ENCODE measurements at places on chromosomes 6 and 20.

- no peak for DNase-seq
Measured at GRCh38 chr20:11979306-11979990, 61.8 kb downstream of the BTBD3 start.

GRCh38 chr6:157584036-157584435, 203.0 kb downstream of the ZDHHC14 start:
- no peak for DNase-seq

DNA sequence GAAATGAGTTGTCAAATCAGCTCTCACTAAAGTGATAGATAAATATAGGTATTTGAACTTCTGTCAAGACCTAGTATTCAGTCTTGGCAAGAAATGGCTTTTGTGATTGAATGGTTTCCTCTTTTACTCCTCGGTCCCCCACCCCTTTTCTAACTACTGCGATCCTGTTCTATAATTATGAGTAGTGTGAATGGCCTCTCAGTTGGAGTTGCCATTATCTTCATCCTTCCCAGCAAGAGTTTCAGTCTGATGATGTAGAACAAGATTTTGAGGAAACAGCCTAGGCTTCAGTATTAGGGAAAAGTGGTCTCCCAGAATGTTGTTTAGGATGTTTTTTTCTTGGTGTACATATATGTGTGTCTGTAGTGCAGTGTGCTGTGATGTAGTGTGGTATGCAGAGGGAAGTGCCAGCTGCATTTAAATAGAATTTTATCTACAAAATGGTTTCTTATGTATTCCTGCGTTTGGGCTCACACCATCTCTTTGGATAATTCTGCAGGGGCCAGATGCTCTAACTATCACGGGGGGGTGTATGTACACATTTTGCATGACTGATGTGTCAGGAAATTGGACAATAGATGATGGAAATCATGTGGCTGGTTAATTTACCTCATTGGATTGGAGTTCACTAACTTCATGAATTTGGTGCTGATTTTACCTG, 180.1 kb upstream of the MMS22L start:
- no peak for DNase-seq

GRCh38 chr20:32839227-32839981, 19.3 kb upstream of the EFCAB8 start:
- no peak for DNase-seq

- DNase-seq, result no peak
Measured at GRCh38 chr20:59672576-59672975, 68.2 kb downstream of the PHACTR3 start.

GRCh38 chr6:2007165-2007564, 238.2 kb downstream of the GMDS start:
- DNase-seq, result no peak

DNA sequence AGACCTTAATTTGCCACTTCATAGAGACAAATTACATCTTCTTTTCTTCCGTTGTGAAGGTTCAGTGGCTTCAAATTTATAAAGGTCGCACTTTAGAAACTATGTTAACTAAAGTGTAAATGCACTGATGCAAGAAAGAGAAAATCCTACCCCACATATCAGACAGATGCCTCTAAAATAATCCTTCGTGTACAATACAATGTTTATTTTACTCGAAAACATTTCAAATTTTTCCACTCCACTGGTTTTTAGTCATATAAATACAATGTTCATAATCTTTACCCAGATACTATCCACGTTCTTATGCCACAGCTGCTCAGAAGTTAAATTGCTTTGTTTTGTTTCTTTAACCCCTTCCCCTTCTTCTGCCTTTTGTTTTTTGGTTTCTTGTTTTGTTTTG, 140.3 kb upstream of the LAMP5 start:
- no peak for DNase-seq

- DNase-seq, result no peak
Measured at GRCh38 chr6:12060780-12061609, 48.9 kb downstream of the HIVEP1 start.

DNA sequence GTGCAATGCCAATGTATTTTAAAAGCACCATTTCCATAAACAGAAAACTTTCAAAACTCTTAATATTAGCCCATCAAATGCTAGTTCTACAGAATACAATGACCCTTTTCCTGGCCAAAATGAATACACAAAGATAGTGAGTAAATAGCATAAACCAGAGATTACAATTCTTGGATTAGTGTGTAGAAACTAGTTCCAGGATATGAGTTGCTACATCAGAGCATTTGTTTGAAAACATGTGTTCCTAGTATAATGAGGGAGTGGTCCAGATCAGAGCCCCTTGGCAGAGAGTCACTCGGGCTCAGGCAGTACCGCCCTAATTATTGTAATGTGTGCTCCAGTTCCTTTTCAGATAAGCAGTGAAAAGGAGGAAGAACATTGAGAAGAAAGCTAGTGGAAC, 63.7 kb upstream of the COL21A1 start:
- no peak for DNase-seq

- DNase-seq, result no peak
Measured at GRCh38 chr6:63154535-63154934, 56.7 kb upstream of the FKBP1C start.

DNA sequence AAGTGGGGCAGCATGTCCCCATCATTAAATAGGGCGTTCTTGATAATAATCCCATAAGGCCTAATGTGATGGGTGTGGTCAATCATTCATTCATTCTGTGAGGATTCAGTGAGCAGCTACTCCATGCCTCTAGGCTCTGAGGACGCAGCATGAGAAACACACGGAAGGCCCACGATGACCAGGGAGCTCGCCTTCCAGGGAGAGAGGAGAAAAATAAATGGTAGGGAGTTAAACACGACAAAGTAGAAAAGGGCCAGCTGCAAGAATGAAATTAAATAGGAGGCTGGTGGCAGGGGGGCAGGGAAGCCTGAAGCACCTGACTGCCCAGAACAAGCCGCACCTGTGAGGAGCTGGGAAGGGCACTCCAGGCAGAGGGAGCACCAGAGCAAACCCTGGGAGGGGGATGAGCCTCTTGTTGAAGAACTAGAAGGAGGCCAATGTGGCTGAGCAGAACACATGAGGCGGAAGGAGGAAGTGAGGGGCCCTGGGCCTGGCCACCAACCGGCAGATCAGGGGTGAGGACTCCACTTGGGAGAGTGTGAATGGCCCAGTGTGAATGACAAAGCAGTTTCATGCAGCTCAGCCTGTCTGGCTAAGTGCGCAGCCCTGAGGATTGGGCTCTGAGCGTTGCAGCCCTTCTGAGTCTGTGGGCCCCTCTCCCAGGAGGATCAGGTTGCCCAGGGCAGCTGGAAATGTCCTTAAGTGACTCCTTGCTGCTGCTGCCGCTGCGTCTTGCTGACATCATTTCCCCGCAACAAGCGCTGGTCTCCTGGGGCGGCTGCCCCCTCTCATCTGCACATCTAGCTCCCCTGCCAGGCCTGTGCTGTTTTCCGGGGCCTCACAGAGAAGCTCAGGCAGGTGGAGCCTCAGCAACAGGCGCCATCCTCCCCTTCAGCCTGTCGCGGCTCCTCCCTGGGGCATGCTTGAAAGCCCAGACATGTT, 99.9 kb downstream of the CDH26 start:
- DNase-seq, result no peak

DNA sequence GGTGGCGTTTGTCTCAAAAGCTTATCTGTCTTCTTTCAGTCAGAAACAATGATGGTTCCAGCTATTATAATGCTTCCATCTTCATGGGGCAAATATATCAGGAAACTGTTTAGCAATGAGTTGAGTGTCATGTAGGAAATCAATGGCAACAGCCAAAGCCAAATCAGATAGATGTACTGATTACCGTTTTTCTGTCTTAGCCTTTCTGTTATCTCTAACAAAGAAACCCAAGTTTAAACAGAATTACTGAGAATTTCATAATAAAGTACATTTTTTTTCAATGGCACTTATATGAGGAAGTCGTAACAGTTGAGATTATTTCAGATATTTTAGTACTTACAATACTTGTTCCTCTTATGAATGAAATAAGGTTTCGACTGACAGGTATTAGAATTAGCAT, 1.2 kb downstream of the NOX3 start:
- DNase-seq, result no peak

GRCh38 chr6:12233693-12234571, 56.2 kb upstream of the EDN1 start:
- DNase-seq, result peak; percentile 97

DNA sequence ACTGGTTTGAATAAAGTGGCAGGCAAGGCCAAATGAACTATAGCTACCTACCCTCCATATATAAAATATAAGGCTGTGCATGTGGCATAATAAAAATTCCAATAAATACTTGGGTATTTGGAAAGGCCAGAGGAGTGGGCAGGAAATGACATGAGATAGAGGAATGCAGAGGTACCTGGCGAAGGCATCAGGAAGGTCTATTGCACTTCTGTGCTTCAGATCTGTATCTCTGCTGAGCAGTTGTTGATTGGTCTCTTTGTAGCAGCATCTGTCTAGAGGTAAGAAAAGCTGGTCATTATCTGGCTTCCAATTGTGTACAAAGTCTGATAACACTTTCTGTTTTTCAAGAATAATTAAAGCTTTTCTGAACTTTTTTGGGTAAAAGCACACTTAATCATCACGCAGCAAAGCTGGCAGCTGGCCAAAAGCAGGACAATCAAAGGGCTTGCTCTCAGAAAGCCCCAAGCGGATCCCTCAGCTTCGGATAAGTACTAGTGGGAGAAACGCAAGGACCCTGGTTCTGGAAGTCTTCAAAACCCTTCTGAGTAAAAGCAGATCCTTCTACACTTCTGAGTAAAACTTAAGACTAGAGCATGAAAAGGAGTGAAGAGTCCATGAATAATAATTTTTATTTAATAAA, 120.1 kb upstream of the TCF21 start:
- no peak for DNase-seq

GRCh38 chr6:37019065-37019450, 13.6 kb downstream of the FGD2 start:
- DNase-seq, result no peak

DNA sequence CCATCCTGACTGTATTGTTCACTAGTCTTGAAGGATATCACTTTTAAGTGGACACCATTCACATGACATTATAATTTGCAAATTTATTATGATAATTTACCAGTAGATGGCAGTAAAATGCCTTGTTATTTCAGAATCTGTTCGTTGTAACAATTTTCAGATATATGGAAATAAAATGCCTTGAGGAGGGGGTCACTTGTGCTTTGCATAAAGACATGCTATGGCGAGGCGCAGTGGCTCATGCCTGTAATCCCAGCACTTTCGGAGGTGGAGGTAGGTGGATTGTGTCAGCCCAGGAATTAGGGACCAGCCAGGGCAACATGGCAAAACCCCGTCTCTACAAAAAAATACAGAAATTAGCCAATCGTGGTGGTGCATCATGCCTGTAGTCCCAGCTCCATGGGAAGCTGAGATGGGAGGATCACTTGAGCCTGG, 9.0 kb upstream of the NCOA6 start:
- peak; percentile 23 for DNase-seq

DNA sequence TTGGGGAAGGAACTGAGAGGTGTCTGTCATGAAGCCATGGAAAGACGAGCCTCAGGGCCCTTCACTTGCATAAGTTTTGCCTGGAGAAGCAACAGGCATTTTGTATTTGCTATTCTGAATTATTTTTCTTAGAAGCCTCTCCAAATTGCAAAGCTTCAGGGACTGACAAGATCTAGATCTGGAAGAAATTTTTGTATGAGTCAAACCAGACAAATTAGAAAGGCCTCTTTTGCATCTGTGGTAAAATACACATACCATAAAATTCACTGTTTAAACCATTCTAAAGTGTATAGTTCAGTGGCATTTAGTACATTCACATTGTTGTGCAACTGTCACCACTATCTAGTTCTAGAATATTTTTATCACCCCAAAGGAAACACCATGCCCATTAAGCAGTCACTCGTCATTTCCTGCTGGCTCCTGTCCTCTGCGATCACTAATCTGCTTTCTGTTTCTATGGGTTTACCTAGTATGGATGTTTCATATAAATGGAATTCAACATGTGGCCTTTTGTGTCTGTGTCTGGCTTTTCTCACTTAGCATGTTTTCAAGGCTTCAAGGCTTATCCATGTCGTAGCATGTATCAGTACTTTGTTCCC, 269.1 kb downstream of the PHF3 start:
- DNase-seq, result peak; percentile 87

GRCh38 chr6:121522771-121523386, 87.4 kb downstream of the GJA1 start:
- peak; percentile 38 for DNase-seq
